Activated naive CD4-positive, alpha-beta T cell treated with anti-CD3 and anti-CD28 coated beads for 36 hours (primary cell): ENCODE measurements at places on chromosomes 12 and 14. TPM values are rescaled to one million over a fixed set of nuclear protein-coding genes. Genes with fewer than 3 reads are reported as not detected.
A peak's percentile ranks its signal among the peaks of the same experiment; 100 is the strongest.

DNA sequence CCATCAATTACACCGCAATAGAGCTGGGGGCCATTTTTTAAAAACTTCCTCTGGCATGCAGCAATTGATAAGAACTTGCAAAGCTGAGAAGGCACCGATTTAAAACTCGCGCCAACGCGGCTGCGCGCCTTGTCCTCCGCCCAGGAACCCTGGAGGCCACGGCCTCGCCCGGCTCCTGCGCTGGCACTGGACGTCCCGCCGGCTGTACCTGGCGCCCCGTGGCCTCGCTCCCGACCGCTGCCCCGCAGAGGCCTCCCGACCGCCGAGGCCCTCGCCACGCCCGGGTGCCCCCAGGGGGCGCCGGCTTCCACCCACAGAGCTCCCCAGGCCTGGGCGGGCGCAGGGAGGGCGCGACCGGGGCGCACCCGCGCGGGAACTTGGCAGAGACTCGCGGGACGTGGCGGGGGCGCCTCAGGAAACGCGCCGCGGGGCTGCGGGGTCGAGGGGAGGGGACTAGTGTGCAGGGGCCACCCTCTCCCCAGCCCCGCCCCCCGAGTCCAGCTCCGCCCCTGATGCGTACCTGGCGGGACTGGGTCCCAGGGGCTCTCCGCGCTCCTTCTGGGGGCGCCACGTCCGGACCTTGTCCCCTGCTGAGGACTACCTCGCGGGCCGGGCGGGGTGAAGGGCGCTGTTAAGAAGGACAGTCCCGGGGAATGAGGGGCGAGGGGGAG lies 65.7 kb downstream of the TNFAIP2 start:
- no peak overlapping the region for H3K4me3 ChIP-seq
- peaks cover 45% of the 10 kb centered on the region for H3K27me3 ChIP-seq
- peaks cover 8% of the 10 kb centered on the region for H3K4me1 ChIP-seq
- H3K27ac ChIP-seq, result no peak overlapping the region
- no peaks in the 10 kb centered on the region for H3K36me3 ChIP-seq

The RPGRIP1 gene
- not detected for total RNA-seq

The SERPINA10 gene
- total RNA-seq, result not detected

The POTEG gene
- total RNA-seq, result not detected

DNA sequence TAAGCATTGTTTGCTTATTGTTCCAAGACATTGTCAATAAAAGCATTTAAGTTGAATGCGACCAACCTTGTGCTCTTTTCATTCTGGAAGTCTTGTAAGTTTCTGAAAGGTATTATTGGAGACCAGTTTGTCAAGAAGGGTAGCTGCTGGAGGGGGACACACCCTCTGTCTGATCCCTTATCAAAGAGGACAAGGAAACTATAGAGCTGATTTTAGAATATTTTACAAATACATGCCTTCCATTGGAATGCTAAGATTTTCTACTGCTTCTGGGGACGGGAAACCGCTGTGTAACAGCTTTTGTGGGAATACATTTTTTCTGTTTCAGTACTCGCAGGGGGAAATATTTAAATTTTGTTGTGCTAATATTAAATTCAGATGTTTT lies 3.5 kb downstream of the FOS start:
- peaks cover 24% of the 10 kb centered on the region for H3K4me1 ChIP-seq
- no peak for DNase-seq
- H3K27me3 ChIP-seq, result peaks cover 2% of the 10 kb centered on the region
- H3K4me3 ChIP-seq, result no peak overlapping the region
- no peak overlapping the region for H3K27ac ChIP-seq
- peaks cover 25% of the 10 kb centered on the region for H3K36me3 ChIP-seq

GRCh38 chr12:80151131-80151530 lies 51.8 kb downstream of the OTOGL start:
- DNase-seq, result no peak
- H3K36me3 ChIP-seq, result no peaks in the 10 kb centered on the region
- no peaks in the 10 kb centered on the region for H3K4me1 ChIP-seq
- no peak overlapping the region for H3K27ac ChIP-seq
- H3K4me3 ChIP-seq, result no peak overlapping the region

The SPTB gene
- total RNA-seq, result 0.42 TPM

DNA sequence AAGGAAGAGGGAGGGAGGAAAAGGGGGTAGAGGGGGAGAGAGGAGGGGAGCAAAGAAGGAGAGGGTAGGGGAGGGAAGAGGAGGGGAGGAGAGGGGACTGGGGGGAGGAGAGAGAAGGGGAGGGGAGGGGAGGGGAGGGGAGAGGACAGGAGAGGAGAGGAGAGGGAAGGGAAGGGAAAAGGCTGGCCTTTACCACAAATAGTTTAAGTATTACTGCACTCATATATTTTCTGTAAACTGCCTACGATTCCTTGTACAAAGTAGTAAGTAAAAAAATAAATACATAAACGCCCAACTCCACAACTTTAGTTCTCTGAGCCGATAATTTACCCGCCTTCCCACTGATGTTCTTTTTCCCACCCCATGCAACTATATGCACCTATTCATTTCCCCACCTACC lies 23.7 kb upstream of the RERG start:
- H3K4me1 ChIP-seq, result no peaks in the 10 kb centered on the region
- no peak overlapping the region for H3K27ac ChIP-seq
- no peak for DNase-seq
- no peak overlapping the region for H3K4me3 ChIP-seq
- peaks cover 59% of the 10 kb centered on the region for H3K27me3 ChIP-seq

GRCh38 chr14:39107591-39107996 lies 4.6 kb upstream of the SEC23A start:
- no peak overlapping the region for H3K4me3 ChIP-seq
- peaks cover 1% of the 10 kb centered on the region for H3K36me3 ChIP-seq
- H3K27ac ChIP-seq, result no peak overlapping the region
- no peaks in the 10 kb centered on the region for H3K27me3 ChIP-seq
- no peak for DNase-seq
- H3K4me1 ChIP-seq, result peaks cover 18% of the 10 kb centered on the region

DNA sequence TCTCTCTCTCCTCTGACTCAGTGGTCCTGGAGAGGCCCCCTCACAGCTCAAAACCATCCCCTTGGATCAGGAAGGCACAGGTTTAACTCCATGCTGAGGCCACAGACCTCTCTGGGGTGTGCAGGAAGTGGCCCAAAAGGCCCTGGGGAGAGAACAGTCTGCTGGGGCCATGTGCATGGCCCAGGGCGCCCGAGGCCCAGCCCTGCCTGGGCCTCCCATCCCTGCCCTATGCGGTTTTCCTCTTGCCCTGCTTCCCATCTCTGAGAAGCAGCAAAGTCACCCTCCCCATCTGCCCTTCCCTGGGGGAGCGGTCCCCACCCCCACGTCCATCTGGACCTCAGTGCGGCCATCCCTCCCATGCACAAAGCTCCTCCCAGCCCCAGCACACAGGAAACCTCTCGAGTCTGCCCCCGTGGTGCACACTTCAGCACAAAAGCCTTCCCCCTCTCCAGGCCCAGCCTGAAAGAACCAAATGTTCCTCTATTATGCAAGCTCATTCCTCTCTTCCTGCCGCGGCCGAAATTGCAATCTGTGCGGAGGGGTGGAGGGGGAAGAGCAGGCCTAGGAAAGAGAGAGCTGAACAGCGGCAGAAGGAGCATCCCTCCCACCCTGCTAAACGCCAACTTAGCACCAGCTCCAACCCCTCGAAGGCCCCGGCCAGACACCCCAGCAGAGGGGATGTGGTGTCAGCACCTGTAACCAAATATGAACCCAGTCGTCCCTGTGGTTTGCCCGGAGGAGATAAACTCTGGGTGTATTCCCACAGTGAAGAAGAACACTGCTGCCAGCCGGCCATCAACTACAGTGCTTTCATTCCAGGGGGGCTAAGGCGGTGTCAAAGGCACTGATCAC lies 108.5 kb downstream of the SCARB1 start:
- DNase-seq, result no peak
- peaks cover 12% of the 10 kb centered on the region for H3K4me1 ChIP-seq
- no peaks in the 10 kb centered on the region for H3K36me3 ChIP-seq
- no peak overlapping the region for H3K4me3 ChIP-seq

The CIROP gene
- total RNA-seq, result not detected

The ENDOU gene
- total RNA-seq, result not detected

GRCh38 chr14:62674563-62675237 lies 370.6 kb downstream of the KCNH5 start:
- H3K4me1 ChIP-seq, result no peaks in the 10 kb centered on the region
- no peaks in the 10 kb centered on the region for H3K27me3 ChIP-seq
- DNase-seq, result no peak

The KRT71 gene
- not detected for total RNA-seq

DNA sequence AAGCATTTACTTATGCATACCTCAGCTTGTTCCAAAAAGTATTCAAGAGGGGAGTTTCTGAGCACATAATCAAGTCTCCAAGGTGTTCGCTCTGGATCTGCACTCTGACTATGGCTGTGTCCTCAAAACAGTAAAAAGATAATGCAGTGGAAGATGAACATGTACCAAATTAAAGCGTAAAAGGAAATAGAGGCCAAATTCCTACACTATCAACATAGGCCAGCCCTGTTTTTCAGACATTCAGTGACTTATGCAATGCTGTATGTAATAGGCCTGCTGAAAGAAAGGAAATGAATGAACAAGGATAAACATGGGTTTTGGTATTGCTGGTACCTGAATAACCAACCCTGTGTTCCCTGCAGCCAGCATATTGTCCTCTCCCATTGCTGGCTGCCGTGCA lies 115.7 kb downstream of the SAMD4A start:
- no peaks in the 10 kb centered on the region for H3K27me3 ChIP-seq
- no peak overlapping the region for H3K4me3 ChIP-seq
- H3K27ac ChIP-seq, result no peak overlapping the region
- no peak for DNase-seq

The OR2AP1 gene
- total RNA-seq, result not detected

DNA sequence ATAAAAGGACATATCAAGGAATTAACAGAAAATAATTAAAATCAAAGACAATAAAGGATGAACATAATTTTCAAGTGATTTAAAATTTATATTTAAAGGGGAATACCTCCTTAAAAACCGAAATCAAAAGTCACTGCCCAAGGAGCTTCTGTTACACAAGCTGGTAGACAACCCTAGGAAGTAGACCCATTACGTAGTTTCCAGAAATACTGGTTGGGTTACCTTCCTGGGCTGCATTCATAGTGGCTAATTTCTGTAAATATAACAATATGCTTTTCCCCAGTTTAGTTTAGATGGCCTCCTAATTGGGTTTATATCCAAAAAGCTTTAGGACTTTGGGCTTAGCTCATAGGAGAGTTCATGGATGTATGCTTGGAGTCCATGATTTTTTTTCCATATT lies 2.1 kb upstream of the EDDM3A start:
- H3K27me3 ChIP-seq, result no peaks in the 10 kb centered on the region
- H3K4me1 ChIP-seq, result no peaks in the 10 kb centered on the region
- no peak overlapping the region for H3K27ac ChIP-seq

The TRHDE gene
- not detected for total RNA-seq

- H3K27me3 ChIP-seq, result no peaks in the 10 kb centered on the region
- DNase-seq, result no peak
- H3K4me3 ChIP-seq, result no peak overlapping the region
- no peak overlapping the region for H3K27ac ChIP-seq
Measured at GRCh38 chr12:1760566-1761382, 59.6 kb upstream of the LRTM2 start.

DNA sequence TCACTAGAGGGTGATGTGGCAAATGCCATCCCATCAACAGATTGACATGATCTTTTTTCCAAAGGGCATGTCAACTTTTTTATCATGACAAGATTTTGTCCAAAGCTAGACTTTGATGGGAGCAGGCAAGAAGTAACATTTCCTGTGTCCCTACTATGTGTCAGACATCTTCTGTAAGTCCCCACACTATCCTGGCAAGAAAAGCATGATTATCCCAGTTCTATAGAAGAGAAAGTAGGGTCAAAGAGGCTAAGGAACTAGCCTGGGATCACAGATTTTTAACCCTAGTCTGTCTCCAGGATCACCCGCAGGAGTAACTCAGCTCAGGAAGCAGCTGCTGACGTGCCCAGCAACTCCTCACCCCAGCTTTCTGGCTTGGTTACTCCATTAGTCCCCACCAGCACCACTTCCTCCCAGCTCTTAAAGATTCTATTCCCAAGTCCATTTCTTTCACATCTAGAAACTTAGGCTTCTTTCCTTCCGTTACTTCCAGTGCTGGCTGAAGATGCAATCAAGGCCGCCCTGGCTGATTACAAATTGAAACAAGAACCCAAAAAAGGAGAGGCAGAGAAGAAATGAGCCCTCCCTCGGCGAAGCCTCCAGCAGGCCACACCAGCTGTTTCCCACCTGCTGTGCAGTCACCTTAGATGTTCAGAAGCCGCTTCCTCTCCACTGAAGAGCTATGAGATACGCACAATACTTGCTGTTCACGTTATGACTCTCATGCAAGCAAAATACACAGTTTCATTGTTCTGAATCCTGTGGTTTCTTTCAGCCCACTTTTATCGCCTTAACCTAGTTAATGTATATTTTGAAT lies 6.2 kb downstream of the ISCU start:
- peak; percentile 89 for DNase-seq
- H3K27me3 ChIP-seq, result no peaks in the 10 kb centered on the region
- peaks cover 50% of the 10 kb centered on the region for H3K36me3 ChIP-seq
- peak overlapping the region; percentile 91 for H3K27ac ChIP-seq

The PTCSC3 gene
- not detected for total RNA-seq

DNA sequence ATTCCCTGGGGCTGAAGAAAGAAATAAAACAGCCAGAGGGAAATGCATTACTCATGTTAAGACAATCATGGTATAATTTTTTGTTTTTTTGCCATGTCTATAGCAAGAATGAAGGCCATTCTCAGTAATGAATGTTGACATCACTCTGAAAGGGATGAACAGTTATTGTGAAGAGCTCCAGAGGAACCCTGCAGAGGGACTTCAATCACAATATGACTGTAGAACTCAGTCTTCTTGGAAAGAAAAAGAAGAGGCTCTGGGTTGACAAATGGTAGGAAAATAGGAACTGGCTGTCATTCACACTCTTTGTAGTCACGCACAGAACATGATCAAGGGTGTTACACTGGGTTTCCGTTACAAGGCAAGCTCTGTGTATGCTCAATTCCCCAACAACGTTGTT lies 73.8 kb upstream of the DACT1 start:
- H3K27me3 ChIP-seq, result no peaks in the 10 kb centered on the region
- peak overlapping the region; percentile 8 for H3K27ac ChIP-seq
- H3K4me3 ChIP-seq, result no peak overlapping the region
- H3K36me3 ChIP-seq, result no peaks in the 10 kb centered on the region

The ORAI1 gene
- 21.1 TPM for total RNA-seq

The AQP5 gene
- not detected for total RNA-seq

- peaks cover 94% of the 10 kb centered on the region for H3K4me1 ChIP-seq
- peak overlapping the region; percentile 96 for H3K27ac ChIP-seq
- no peaks in the 10 kb centered on the region for H3K27me3 ChIP-seq
- DNase-seq, result no peak
Measured at GRCh38 chr14:98195256-98195655, 1076.7 kb downstream of the BCL11B start.

DNA sequence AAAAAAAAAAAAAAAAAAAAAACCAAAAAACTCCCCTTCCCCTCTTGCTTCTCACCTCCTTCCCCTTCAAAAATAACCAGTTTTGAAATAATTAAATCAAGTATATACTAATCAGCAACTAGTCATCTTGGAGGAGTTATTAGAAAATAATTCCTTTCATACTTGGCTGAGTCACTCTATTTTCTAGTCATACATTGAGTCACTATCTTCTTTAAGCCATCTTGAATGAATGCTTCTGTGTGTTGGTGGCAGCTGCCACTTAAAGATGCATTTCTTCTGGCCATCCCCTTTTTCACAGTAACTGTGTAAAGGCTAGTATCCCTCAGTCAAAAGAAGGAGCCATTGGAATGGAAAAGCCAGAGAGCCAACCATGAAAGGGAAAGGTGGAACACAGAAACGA lies 84.2 kb upstream of the TMEM263 start:
- DNase-seq, result no peak
- H3K36me3 ChIP-seq, result peaks cover 10% of the 10 kb centered on the region
- H3K4me3 ChIP-seq, result no peak overlapping the region
- no peak overlapping the region for H3K27ac ChIP-seq
- H3K4me1 ChIP-seq, result peaks cover 16% of the 10 kb centered on the region
